ENCODE measurements at places on chromosomes 13 and 19. TPM values are rescaled to one million over a fixed set of nuclear protein-coding genes. Genes with fewer than 3 reads are reported as not detected.

CYP2A6 gene
- total RNA-seq: not detected

GRCh38 chr13:95115525-95115924, 185.7 kb downstream of the ABCC4 start:
- H3K27ac ChIP-seq: no peak overlapping the region
- H3K27me3 ChIP-seq: no peaks in the 10 kb centered on the region
- no peak overlapping the region for H3K4me3 ChIP-seq
- peaks cover 6% of the 10 kb centered on the region for H3K36me3 ChIP-seq
- H3K4me1 ChIP-seq: peaks cover 2% of the 10 kb centered on the region

C19orf38 gene
- total RNA-seq: 1.8 TPM

GRCh38 chr19:29943615-29944014, 1.6 kb downstream of the URI1 start:
- no peaks in the 10 kb centered on the region for H3K27me3 ChIP-seq
- peak overlapping the region; percentile 98 for H3K4me3 ChIP-seq
- peak overlapping the region; percentile 91 for H3K27ac ChIP-seq
- peaks cover 50% of the 10 kb centered on the region for H3K4me1 ChIP-seq

PTPRS gene
- 4.1 TPM for total RNA-seq

- H3K4me3 ChIP-seq: no peak overlapping the region
- no peak overlapping the region for H3K27ac ChIP-seq
- no peaks in the 10 kb centered on the region for H3K4me1 ChIP-seq
These were observed 929.1 kb downstream of the PCDH9 start for GRCh38 chr13:66301006-66301405.

All from activated naive CD8-positive, alpha-beta T cell treated with anti-CD3 and anti-CD28 coated beads for 36 hours (primary cell).